ENCODE measurements at places on chromosomes 1 and 21.

- DNase-seq, result no peak
Measured at GRCh38 chr1:8418301-8418700, 100.4 kb downstream of the SLC45A1 start.

DNA sequence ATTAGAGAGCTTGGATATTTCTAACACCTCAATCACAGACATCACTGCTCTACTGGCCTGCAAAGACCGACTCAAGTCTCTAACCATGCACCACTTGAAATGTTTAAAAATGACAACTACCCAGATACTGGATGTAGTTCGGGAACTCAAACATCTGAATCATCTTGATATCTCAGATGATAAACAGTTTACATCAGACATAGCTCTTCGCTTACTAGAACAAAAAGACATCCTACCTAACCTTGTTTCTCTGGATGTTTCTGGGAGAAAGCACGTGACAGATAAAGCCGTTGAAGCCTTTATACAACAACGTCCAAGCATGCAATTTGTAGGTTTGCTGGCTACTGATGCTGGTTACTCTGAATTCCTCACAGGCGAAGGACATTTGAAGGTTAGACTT, 45.1 kb downstream of the ZYG11B start:
- DNase-seq, result no peak

GRCh38 chr1:53025034-53025768, 36.8 kb upstream of the PODN start:
- peak; percentile 44 for DNase-seq

DNA sequence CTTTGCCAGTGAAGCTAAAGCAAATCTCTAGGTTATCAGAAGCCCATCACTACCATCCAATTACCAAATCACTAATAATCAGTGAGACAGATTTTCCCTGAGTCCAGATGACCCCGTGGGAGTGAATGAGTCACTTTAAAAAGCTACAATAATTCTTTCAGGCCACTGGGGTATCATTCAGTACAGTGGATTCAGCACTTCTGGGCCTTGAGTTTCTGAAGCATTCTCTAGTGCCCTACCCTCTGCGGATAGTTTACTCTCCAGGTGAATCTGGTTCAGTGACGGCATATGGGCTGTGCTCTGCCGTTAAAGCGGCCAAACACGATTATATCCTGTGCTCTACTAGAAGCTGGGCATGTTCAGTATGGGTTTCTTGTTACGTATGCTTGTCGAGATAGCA, 26.1 kb downstream of the NR5A2 start:
- DNase-seq, result no peak

- DNase-seq, result peak; percentile 63
Measured at GRCh38 chr21:38920631-38921398, 115.1 kb downstream of the ETS2 start.
